NCI-H187 treated with DMSO at 0.1 percent for 48 hours (cell line): ENCODE measurements at places on chromosomes 1 and 21.

- no peak for DNase-seq
These were observed 119.1 kb upstream of the JUN start for GRCh38 chr1:58902830-58903513.

- DNase-seq = peak; percentile 55
These were observed 37.9 kb upstream of the MGST3 start for GRCh38 chr1:165592945-165593823.

DNA sequence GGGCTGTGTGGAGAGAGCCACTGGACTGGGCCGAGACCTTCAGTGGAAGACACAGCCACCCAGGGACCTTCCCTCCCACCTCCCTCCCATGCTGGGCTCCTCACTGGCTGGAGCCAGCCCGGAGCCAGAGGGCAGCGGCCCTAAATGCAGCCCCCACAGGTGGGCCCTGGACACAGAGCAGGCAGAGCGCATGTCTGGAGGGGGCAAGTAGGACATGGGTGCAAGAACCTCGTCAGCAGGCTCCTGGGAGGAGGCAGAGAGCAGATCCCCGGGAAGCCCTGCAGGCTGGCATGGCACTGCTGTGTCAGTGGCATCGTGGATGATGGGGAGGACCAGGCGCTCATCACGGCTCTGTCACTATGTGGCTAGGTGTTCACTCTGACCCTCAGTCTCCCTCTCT, 45.7 kb downstream of the DMRTB1 start:
- no peak for DNase-seq

DNA sequence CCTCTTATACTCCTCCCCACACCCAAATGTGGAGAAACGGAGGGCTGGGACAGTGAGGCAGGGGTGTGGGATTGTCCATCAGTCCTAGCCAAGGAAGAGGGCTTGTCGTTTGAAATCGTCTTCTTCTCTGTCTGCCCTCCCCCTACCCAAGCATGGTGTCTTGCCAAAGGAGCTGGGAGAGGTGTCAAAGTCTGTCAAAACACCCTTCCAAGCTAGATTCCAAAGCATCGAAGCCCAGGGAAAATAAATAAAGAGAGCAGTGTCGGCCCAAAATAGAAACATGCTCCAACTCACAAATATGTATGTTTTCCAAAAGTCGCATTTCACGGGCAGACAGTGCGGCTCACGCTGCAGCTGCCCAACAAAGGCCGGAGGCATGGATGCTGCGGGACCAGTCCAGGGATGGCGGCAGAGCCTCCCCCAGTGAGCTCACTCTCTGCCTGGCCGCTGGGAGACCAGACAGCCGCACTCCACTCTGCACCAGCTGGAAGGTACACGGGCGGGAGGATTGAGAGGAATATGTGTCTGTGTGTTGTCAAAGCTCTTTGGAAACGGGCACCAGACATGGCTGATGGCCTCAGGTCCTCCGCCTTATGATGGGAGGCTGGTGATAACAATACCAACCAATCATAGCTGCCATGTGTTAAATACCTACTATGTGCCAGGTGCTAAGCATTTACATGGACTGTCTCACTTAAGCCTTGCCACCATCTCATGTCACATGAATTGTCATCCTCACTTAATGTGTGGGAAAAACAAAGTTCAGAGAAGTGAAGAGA, 3.9 kb downstream of the DISP3 start:
- no peak for DNase-seq

GRCh38 chr1:85230305-85230977, 29.0 kb downstream of the C1orf52 start:
- DNase-seq = no peak

- no peak for DNase-seq
These were observed 1.7 kb downstream of the CFAP74 start for GRCh38 chr1:2001773-2002411.

DNA sequence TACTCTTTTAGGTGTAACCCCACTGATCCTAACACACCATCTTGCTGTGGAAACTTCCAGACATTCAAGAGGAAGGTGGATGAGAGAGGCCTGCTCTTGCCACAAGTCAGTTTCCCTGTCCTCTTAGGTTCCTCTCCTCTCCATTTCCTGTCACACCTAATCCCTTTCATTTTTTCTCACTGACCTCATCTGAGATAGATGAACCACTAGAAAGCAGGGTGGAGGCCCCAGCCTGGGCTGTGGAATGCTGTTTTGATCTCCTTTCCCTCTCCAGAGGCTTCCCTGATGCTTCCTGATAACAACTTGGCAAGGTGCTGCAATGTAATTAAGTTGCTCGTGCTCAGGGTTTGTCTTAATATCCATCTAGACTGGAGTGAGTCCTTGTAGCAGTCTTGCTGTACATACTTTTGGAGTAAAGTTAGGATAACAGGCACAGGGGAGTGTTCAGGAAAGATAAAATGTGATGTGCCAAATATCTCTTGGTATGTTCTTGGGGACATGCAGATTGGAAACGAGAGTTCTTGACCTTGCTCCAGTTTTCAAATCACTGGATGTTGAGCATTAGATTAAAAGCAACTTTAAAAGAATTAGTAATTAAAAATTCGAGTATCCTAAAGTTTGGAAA, 11.2 kb downstream of the LRRC42 start:
- DNase-seq = no peak

DNA sequence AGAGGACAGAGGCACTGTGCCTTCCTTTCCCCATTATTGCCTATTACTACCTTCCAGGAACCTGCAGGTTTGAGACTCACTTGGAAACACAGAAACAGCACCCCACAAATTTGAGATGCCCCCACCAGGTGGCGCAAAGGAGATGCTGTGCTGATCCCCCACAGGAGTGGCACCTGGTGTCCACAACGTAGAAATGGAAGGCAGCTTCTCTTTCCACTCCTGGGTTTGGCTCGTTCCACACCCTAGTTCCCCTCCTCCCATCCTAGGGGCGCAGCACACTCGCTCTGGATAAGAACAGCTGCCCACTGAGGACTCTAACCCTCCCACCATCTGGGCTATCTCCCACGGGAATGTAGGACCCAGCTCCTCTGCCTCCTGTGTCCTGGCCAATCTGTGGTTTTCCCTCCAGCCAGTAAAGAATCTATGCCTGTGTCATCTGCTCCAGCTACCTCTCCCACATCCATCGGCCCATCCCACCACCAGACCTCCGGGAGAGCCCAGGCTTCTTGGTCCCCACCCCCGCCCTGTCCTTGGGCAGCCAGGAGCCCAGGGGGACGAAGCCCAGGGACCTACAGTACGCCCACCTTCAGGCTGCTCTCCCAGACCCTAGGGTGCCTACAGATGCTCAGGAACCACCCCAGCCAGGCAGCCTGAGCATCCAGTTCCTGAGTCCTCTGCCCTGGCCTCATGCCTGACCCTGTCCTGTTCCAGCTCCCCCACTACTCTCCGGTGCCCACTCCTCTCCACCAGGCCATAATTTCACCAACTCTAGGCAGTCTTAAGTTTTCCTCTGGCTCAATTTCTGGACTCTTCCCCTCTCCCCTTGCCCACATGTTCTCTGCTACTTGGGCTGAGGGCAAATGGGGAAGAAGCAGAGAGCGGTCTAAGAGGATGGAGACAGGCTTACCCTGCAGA, 549 bp downstream of the THBS3 start:
- DNase-seq = peak; percentile 74

- no peak for DNase-seq
These were observed 35.3 kb upstream of the FCER1A start for GRCh38 chr1:159266832-159267231.

GRCh38 chr1:1889847-1890505, 911 bp downstream of the GNB1 start:
- no peak for DNase-seq

- DNase-seq = no peak
These were observed 82.1 kb upstream of the ARHGEF16 start for GRCh38 chr1:3372317-3372716.

DNA sequence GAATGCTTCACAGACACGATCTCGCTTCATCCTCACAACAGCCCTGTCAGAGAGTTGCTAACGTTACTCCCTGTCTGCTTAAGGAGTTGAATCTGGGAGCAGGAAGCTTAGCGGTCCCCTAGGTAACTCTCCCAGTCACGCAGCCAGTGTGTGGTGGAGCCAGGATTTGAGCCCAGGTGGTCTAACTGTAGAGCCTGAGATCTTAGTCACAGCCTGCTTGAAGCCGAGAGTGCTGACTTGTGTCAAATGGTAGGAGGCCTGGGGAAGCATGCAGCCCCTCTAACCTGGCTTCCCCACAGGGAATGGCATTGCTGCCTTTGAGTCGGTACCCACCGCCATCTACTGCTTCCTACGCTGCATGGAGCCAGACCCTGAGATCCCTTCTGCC, 4.1 kb downstream of the ADPRS start:
- DNase-seq = no peak

DNA sequence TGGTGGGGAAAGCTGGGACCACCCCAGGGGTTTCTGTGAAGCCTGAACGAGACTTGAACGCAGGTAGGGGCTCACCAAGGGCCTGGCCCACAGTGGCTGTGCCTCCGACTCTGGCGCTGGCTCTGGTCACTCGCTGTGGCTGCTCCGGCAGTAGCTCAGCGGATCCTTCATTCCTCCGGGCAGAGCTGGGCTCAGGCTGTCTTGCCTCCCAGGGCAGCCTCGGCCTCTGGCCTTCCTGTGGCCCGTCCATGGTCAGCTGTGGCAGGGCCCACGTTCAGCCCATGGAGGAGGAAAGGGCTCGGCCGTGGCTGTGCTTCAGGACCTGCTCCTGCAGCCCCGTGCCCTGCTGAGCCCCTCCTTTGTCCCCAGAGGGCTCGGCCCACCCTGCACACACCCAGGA, 162.9 kb upstream of the C1orf174 start:
- no peak for DNase-seq

- no peak for DNase-seq
These were observed 61.1 kb upstream of the IRF2BP2 start for GRCh38 chr1:234670967-234671626.

DNA sequence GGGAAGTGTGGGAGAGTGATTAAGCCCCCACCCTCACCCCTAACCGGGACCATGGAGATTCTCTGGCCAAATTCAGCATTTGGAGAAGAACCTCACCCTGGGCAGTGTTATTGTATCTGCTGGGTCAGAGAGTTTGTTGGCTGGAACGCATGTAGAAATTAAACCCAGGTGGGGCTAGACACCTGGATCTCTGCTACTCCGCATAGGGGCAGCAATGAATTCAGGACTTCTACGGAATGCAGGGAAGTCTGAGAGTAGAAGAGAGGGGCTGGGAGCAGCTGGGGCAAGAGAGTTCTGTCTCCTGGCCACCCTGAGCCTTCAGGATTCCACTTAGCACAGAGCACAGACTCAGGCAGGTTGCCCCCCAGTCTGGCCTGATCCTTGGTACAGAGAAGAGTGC, 3.6 kb upstream of the CRABP2 start:
- no peak for DNase-seq
